ENCODE measurements at places on chromosomes 7 and 10.

DNA sequence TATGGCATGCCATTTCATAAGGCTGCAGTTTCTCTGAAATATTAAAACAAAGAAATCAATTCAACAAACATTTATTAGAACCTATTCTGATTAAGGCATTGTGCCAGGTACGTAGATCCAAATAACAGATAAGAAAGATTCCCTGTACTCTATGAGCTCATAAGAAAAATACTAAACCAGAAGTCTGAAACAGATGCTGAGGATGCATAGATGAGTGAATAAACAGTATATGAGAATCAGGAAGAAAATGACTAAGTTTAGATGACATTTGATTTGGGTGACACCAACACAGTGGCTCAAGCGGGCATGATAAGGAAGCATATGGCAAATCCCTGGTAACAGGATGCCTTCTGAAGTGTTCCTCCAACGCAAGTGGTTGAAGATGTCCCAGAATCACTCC is 477.2 kb downstream of the PARD3 start:
- DNase-seq: no peak

- peak; percentile 10 for DNase-seq
Measured at GRCh38 chr7:151251689-151252560, 3.4 kb upstream of the SMARCD3 start.

GRCh38 chr10:71079761-71080380 is 132.5 kb upstream of the UNC5B start:
- DNase-seq: no peak

GRCh38 chr7:70935854-70936253 is 196.1 kb upstream of the GALNT17 start:
- no peak for DNase-seq

GRCh38 chr10:116848944-116849247 is 403 bp upstream of the ENO4 start:
- DNase-seq: no peak
